ENCODE measurements at places on chromosomes 1 and 21. TPM values are rescaled to one million over a fixed set of nuclear protein-coding genes. Genes with fewer than 3 reads are reported as not detected.

- DNase-seq = no peak
Measured at GRCh38 chr1:50667272-50667671, 244.0 kb upstream of the DMRTA2 start.

Gene CELA2A
- total RNA-seq = not detected

- DNase-seq = no peak
Measured at GRCh38 chr1:57300186-57300585, 123.7 kb downstream of the DAB1 start.

- no peak for DNase-seq
Measured at GRCh38 chr21:32861866-32862265, 90.3 kb upstream of the PAXBP1 start.

- no peak for DNase-seq
Measured at GRCh38 chr1:98315309-98315708, 346.2 kb upstream of the SNX7 start.

- peak; percentile 34 for DNase-seq
Measured at GRCh38 chr21:44892095-44892494, 18.6 kb upstream of the PTTG1IP start.

Gene MOV10
- 92.2 TPM for total RNA-seq

DNA sequence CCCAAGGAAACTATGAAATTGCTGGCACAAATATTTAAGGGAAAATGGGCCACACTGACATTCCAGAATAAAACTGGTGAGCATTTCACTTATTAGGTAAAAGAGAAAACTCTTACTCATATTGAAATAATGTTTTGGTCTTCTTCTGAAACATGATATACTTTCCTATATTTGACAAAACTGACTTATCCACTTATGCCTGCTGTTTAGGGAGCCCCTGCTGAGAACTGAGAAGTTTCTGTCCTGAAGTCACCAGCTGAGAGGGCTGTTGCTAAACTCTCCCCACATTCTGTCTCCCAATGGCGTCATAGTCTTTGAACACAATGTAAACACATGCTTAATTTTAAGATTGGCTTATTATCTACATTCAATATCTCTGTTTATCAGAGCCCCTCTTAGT is 46.8 kb upstream of the ZC3H11B start:
- no peak for DNase-seq

- no peak for DNase-seq
Measured at GRCh38 chr1:40922969-40923368, 56.5 kb upstream of the CTPS1 start.

Gene MFAP2
- total RNA-seq = 160 TPM

Gene SIM2
- not detected for total RNA-seq

Gene MAP1LC3C
- 0.19 TPM for total RNA-seq

GRCh38 chr1:38028105-38028591 is 15.6 kb downstream of the UTP11 start:
- DNase-seq = no peak

- DNase-seq = no peak
Measured at GRCh38 chr1:161187311-161187710, 10.0 kb upstream of the B4GALT3 start.

GRCh38 chr1:221032637-221033280 is 153.5 kb downstream of the HLX start:
- DNase-seq = no peak

Gene ORC1
- 47.4 TPM for total RNA-seq

All from neural progenitor cell (in vitro differentiated cells).